ENCODE measurements at places on chromosomes 6 and 20.

GRCh38 chr20:21395051-21395665 lies 2.2 kb downstream of the NKX2-4 start:
- DNase-seq, result no peak

- peak; percentile 10 for DNase-seq
Observed at GRCh38 chr6:108492131-108492766, 68.5 kb upstream of the FOXO3 start.

DNA sequence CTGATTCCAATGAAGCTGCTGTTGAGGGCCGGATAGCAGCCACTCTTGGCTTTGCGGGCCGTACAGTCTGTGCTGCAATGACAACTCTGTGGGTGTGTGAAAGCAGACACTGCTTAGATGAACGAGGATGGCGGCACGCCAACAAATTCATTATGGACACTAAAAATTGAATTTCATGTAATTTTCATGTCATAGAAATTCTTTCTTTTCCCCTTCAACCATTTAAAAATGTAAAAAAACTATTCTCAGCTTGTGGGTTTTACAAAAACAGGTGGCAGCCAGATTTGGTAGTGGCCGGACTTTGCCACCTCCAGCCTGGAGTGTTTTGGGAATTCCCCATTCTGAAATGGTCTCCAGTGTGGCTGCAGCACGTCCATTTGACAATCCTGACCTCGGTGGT lies 26.0 kb downstream of the MAS1 start:
- DNase-seq, result no peak

DNA sequence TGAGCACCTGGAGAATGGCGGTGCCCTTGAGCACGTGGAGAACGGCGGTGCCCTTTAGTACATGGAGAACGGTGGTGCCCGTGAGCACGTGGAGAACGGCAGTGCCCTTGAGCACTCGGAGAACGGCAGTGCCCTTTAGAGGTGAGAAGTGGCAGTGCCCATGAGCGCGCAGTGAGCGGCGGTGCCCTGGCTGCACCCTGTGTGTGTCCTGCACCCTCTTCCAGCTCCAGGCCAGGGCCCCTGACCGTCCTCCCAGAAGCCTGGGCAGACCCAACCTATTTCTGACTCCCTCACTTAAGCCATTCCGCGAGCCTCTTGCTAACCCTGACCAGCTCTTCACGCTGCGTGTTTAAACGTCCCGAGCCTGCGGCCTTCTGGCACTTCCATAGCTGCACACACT lies 151.3 kb downstream of the DLL1 start:
- DNase-seq, result no peak

GRCh38 chr20:50286609-50287008 lies 96.0 kb downstream of the CEBPB start:
- DNase-seq, result no peak

DNA sequence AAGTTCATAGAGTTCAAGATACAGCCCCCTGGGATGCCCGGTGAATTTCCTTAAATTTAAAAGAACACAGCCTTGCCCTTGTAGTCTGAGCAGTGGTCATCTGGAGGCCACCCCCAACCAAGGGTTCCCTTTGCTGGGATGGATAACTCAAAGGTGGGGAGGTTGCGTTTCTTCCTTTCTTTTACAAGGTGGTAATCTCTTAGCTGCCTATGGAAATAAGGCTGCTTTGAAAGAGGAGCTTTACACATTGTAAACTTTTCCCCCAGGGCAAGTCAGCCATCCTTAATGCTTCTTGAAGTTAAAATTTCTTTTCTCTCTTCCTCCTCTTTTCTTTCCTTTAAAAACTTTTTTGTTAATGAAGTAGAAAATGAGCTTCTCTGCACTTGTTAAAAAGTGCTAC lies 71.2 kb upstream of the PRDM1 start:
- no peak for DNase-seq

DNA sequence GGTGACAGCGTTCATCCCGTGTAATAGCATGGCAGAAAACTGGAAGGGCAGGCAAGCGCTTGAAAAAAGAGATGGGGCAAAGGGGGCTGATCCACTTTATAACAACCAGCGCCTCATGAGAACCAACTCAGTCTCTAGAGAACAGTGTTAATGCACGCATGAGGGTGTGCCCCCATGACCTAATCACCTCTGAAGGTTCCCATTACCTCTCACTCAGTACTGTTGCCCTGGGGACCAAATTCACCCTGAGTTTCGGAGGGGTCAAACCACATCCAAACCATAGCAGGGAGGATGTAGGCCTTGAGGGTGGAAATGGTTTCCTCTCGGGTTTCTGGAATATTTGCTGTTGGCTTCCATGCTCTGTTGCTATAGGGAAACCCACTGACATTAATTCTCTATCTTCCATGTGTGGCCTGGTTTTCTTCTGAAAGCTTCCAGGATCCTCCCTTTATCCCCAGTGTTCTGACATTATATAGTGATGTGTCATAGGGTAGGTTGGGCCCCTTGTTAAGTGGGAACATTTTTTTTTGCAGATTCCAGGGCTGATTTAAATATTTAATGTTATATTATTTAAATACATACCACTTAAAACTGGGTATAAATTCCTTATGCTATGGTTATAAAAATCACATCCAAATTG lies 65.2 kb downstream of the PPP1R14C start:
- no peak for DNase-seq

All from retina (tissue), 1 donor.